ENCODE measurements at places on chromosomes 11 and 22. TPM values are rescaled to one million over a fixed set of nuclear protein-coding genes. Genes with fewer than 3 reads are reported as not detected.

The SERHL2 gene
- 0.66 TPM for total RNA-seq

- DNase-seq: peak; percentile 55
Measured at GRCh38 chr11:129881570-129882170, 13.7 kb downstream of the NFRKB start.

DNA sequence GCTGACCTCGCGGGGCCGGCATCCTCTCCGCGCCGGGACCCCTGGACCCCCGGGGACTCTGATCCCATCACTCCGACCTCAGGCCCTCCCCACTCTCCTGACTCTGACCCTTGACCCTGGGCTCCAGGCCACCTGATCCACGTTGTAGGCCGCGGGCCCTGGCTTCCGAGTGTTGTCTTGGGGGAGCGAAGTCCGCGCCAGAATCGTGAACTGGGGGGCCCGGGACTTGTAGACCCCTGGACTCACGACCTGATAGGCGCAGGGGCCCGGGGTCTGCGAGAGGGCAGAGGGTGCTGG, 716 bp upstream of the TYMP start:
- no peak for DNase-seq

DNA sequence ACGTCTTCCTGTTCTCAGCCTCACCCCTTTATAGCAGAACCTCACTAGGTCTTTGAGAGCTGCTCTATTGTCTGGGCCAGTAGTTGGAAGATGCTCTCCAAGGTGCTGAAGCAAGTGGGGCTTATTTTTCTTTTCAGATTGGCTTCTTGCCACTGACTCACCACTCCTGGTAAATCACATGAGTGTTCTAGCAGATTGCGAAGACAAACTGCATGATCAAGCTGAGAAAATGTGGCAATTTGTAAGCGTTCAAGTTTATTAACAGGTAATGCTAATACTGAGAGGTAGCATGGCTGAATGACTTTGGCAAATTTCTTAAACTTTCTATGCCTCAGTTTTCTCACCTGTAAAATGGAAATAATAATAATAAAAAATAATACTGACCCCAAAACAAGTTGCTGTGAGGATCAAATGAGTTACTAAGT, 59.2 kb downstream of the CACNG2 start:
- DNase-seq: peak; percentile 64

DNA sequence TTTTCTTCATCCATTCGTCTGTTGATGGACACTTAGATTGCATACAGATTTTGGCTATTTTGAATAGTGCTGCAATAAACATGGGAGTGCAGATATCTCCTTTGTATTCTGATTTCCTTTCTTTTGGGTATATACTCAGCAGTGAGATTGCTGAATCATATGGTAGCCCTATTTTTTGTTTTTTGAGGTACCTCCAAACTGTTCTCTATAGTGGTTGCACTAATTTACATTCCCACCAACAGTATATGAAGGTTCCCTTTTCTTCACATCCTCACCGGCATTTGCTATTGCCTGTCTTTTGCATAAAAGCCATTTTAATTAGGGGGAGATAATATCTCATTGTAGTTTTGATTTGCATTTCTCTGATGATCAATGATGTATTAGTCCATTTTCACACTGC, 96.1 kb downstream of the PRR5L start:
- DNase-seq: no peak

DNA sequence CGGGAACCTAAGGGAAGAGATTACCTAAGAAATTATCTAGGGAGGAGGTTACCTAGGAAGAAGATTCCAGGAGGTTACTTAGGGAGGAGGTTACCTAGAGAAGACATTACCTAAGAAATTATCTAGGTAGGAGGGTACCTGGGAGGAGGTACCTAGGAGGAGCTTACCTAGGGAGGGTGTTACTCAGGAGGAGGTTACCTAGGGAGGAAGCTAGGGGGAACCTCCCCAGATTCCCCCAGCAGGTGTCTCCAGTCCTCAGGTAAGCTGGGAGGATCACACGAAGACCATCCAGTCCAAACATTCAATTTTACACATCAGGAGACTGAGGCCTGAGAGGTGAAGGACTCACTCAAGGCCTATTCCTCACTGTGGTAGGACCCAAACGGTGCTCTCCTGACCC, 482.8 kb downstream of the TBC1D22A start:
- no peak for DNase-seq

All from SK-MEL-5 (cell line).